Aorta (tissue), 5 donors: ENCODE measurements at places on chromosomes 7 and 10.

GRCh38 chr7:11716185-11716584, 115.8 kb downstream of the THSD7A start:
- no peak for DNase-seq

DNA sequence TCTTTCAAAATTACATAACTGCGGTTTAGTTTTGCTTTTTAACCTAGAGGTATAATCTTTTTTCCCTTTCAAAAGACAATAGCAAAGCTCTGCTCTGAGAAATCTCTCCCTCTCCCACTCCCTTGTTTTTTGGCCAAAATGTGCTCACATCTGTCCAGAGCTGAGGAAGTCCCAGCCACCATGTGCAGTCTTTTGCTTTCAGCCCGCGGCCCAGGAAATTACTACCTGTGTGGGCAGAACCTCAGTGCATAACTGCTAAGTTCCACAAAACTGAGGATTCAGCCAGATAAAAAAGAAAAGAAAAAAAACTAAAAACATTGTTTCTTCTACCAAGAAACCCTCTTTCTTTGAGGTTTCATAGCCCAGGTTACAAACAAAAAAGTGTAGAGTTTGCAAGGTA, 115.0 kb upstream of the HGF start:
- DNase-seq, result no peak

GRCh38 chr10:76466836-76467503, 1035.5 kb downstream of the LRMDA start:
- no peak for DNase-seq

GRCh38 chr7:132791036-132791435, 214.8 kb upstream of the PLXNA4 start:
- no peak for DNase-seq

DNA sequence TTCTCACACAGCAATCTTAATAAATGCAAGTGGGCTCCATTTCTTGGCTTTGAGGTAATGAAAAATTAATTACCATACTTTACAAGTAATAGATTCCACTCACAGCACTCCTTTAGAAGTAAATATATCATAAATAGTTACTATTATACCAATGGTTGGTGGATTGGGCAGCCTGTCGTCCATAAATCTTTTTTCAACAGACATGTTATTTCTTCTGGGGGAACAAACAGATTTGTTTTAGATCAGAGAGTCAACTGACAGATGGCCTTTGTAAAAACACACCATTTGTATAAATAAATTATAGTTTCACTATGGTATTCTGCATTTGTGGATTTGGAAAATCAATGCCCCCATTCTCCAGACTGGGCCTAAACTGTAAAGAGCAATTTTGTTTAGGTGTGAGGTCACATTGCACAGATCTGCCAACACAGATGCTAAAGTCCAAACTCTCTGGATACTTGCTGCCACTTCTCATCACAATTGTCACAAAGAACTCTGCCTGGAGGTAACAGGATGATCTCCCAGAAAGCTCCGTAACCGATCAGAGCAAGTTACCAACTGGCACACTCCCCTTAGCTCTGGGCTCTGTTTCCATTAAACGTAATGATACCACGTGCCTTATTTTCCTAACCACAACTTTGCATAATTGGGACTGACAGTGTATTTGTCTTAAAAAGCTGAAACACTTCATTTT, 4.5 kb upstream of the MACROH2A2 start:
- no peak for DNase-seq
